ENCODE measurements at places on chromosomes 3 and 15.
A peak's percentile ranks its signal among the peaks of the same experiment; 100 is the strongest.

- DNase-seq, result no peak
These were observed 244.2 kb downstream of the ADAMTS17 start for GRCh38 chr15:100097342-100098127.

DNA sequence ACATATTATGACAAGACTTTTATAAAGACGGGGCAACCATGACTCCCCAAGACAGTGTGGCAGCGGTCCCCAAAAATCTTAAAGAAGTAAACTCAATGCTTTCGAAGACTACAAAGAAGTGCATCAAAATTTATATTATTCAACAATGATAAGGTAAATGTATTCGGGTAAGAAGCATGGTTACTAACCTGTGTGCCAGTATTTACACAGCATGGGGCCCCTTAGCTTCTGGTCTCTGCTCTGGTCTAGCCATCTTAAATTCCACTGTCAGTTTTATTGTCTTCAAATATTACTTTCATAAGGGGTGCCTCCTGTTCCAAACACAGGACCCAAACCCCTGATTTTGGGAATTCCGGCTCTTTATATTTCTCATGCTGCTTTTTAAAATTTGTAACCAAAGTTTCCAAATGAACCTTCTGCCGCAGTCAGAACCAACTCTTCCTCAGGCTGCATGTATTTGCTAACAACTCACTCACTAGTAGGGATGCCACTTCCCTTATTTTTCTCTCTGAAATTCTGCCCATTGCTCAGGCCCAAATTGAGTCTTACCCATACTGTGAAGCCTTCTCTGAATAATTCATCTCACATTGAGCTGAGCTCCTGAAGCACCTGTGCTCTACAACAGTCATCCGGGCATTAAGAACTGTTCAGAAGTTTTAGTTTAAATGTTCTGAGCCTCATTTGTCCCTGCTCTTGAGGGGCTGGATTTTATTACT is 1.2 kb downstream of the TTC23 start:
- no peak for DNase-seq

GRCh38 chr3:36697229-36698001 is 66.9 kb downstream of the DCLK3 start:
- DNase-seq, result no peak

DNA sequence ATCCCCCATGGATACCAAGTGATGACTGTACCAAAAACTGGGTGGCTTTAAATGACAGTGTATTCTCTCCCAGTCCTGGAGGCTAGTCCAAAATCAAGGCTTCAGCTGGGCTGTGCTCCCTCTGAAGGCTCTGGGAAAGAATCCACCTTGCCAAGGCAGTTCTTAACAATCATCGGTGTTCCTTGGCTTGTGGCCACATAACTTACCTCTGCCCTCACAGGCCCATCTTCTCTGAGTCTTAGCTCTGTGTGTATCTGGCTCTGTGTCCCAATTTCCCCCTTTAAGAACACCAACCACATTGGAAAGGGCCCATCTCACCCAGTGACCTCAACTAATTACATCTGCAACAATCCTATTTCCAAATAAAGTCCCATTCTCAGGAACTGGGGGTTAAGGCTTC is 503.0 kb upstream of the PROK2 start:
- DNase-seq, result peak; percentile 31

GRCh38 chr3:62672270-62672987 is 202.8 kb downstream of the CADPS start:
- DNase-seq, result no peak

DNA sequence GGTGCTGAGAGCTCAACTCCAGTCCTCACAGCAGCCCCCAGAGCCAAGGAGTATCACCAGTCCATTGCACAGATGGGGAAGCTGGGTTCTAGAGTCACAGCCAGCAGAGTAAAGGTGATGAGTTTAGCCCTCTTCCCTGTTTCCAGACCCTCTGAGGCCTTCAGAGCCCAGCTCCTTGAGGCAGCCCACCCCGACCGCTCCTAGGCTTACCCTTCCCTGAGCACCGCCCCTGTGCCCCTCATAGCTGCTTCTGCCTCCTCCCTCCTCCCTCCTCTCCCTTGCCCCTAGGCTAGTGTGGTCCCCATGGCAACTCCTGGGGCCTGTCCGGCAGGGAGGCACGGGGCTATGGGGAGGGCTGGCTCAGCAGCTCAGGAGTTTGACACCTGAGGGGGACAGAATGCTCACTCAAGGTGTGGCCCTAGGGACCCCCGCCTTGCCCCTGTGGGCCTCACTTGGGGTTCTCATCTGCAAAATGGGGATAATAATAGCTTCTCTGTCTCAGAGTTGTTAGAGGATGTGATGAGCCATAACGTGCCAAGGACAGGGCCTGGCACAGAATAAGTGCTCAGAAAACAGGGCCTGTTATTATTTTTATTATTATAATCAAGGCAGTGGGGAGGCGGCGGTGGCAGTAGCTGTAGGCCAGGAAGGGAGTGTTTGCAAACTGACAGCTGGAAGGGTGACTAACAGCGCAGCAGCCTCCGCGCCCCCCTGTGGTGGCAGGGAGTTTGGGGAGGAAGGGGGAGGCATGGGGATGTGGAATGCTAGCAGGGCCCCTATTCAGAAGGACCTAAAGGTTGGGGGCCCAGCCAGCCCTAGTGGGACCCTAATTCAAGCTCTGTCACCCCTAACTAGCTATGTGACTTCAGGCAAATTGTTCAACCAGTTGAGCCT is 11.5 kb downstream of the CSK start:
- DNase-seq, result no peak

DNA sequence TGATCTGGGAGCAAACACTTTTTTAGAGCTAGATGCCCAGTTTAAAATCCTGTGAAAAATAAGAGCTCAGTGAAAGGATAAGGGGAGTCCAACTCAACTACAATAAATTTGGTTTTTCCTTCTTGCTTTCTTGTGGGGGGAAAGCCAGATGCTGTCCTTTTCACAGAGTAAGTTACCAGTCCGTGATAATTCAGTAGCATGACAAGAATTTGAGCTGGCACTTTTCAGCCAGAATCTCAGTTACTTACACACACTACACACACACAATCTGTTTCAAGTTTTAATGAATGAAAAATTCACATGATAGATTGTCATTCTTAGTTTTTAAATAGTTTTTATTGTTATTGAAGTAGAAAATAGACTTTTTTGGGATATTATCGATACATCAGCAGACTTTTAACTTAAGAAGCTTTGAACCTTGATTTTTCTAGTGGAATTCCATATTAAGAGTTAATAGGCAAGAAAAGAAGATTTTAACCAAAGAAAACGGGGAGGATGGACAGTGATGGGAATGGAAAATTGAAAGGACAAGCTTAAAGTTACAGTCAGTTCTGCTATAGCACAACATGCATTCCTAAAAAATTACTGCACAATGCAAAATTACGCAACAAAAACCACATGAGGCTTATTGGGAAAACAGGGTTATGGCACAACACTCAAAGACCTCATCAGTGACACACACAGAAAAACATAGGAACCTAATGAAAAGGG is 47.0 kb downstream of the PSMD6 start:
- DNase-seq, result peak; percentile 93

DNA sequence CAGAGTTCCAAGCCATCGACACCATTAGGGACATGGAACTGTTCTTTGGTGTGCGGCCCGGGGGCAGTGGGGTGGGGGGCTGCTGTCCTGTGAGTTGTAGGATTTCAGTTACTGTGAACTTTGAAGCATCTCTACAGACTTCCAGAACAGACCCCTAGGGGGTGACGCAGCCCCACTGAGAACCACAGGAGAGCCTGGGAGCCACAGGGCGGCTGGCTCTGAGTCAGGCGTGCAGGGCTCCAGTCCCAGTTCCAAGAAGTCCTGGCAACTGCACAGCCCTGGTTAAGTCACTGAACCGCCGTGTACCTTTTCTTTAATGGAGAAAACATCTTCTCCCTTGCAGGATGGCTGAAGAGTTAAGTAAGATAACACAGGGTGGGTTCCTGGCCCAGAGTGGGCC is 23.5 kb upstream of the LRTM1 start:
- DNase-seq, result peak; percentile 17

GRCh38 chr3:30894521-30895251 is at the start of gene GADL1:
Gene GADL1 (minus strand): TSS chr3:30894661. CDS start chr3:30894614, 47 bp downstream.
- DNase-seq, result peak; percentile 14

DNA sequence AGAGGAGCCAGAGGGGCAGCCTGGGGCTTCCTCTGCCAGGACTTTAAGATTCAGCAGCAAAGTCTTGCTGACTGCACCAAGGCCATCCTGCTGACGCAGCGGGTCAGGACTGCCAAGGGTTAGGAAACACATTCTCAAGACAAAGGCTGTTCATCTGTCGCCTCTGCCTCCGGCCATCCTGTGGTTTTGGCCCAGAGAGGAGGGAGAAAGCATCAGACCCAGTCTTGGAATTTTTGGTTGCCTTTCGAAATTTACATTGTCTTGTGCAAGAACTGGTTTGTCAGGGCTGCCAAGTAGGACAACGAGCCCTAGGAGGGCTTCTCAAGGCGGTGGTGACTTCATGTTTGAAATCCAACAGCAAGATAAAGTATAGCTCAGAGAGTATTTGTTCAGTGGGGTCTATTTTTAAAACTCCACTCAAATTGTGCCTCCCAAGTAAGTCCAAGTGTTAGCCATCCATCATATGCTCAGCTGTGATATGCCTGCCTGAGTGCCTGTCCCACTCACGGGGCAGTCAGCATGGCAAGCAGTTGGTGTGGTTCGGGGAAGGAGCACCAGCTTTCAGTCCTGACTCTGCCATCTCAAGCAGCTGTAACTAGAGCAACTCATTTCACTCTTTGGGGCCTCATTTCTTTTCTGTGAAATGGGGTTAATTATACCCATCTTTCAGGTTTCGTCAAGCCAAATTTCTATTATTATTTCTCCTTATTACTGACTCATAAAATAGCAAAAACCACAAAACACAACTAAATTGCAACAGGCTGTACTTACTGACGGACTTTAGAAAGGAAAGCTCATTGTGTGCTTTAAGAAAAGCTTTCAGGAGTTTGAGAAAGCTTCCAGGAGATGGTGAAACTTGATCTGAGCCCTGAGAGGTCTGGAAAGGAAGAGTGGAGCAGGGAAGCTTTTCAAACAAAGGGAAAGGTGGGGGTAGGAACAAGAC is 42.4 kb upstream of the RHO start:
- peak; percentile 98 for DNase-seq

- no peak for DNase-seq
These were observed 22.9 kb downstream of the PDE8A start for GRCh38 chr15:85004550-85004949.

GRCh38 chr3:39752019-39752637 is 57.3 kb upstream of the MYRIP start:
- peak; percentile 3 for DNase-seq

- DNase-seq, result no peak
These were observed 703.2 kb upstream of the CCDC54 start for GRCh38 chr3:106673926-106674569.

DNA sequence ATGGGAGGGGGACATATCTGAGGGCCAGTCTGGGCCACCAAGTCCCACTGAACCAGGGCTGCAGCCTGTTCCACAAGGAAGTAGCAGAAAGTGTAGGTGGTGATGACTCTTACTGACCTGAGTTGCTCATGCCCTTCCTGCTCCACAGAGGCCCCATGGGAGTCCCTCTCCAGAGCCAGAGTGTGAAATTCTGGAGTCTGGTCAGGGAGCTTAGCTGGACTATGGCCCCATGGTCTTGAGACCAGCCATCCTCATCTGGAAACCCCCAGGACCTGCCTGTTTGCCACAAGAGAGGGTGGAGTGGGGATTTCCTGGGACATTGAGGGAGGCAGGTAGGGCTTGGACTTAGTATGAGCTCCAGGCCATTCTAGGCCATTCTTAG is 3.0 kb downstream of the SPINT1 start:
- DNase-seq, result peak; percentile 46

DNA sequence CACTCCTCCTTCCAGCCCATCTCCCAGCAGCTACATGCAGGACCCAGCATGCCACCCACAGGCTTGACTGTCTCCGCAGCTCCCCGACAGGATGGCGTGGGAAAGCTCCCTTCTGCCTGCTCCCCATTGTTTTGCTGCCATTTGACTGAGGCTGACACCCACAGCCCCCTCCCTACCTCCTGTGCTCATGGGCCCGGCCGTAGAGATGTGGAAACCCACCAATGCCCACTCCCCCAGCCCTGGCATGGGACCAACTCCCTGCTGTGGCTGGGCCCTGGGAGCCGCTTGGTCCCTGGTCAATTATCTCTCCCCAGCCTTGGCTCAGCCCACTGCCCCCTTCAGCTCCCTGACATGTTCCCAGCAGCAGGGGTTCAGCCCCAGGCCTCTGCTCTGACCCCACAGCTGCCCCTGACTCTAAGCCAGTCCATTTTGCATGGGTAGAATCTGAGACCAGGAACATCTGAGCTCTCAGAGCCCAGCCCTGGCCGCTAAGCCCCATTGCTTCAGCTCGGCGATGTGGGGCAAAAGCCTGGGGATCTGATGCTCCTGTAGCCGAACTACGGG is 8.2 kb downstream of the C3orf22 start:
- no peak for DNase-seq

- peak; percentile 39 for DNase-seq
These were observed 16.6 kb upstream of the EXOG start for GRCh38 chr3:38479431-38480092.

DNA sequence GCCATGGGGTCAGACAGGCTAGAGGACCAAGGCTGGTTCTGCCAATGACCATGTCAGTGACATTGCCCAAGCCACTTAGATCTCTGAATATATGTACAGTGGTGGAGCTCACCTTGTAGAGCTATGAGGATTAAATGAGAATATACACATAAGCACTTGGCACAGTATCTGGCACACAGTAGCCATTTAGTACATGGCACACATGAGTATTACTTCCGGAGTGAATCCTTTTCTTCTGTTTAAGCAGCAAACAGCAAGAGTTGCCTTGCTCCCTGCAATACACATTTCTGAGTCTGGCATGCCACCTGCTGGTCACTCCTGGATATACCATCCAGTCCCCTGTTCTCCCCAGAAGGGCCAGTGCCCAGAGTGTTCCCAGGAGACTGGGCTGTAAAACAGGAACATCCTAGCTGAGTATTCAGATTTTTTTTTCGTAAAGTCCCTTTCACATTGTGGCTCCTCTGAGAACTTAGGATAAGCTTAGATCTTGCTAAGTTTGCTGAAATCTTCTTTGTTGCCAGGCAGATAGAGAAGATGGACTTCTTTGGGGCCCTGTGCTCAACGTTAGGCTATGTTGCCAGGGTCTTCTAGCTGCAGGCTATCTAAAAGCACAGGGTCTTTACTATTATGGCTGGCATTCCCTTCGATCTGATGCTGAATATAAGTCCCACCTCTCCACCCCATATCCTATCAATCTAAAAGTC is 203.4 kb downstream of the ADAMTS9 start:
- peak; percentile 58 for DNase-seq

- DNase-seq, result no peak
These were observed 380.2 kb downstream of the ULK4 start for GRCh38 chr3:41581700-41582099.

DNA sequence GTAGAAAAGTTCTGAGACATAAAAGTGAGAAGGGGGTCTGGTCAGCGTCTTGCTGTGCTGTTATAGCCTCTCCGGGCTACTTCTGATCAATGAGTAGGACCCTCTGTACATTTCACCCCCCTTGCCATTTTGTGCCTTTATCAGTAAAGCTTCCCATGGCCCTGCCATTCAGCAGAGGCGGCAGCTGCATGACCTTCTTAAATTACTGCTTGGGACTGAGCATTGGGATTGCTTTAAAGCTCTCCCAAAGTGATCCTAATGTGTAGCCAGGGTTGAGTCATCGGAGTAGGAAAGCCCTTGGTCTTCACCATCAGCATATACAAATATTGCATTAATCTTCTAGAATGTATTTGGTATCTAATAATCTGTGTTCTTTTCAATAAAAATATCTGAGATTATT is 70.2 kb downstream of the FMN1 start:
- no peak for DNase-seq
